Stimulated activated CD4-positive, alpha-beta T cell treated with anti-CD3 and anti-CD28 coated beads, TNF-alpha, amount 100 ng/mL, for 1 hour (primary cell): ENCODE measurements at places on chromosomes 1 and 21.

- DNase-seq: no peak
Measured at GRCh38 chr1:1020000-1020404, at the start of gene AGRN. Gene AGRN, plus strand, starts transcription at chr1:1020120. Its CDS starts 53 bp downstream, at chr1:1020173.

- no peak for DNase-seq
Measured at GRCh38 chr1:19033515-19033839, 77.0 kb upstream of the IFFO2 start.

GRCh38 chr1:91763252-91763651 lies 122.7 kb downstream of the TGFBR3 start:
- no peak for DNase-seq

GRCh38 chr1:188365874-188366273 lies 1537.1 kb downstream of the PLA2G4A start:
- DNase-seq: no peak

- DNase-seq: no peak
Measured at GRCh38 chr1:39236971-39237370, 32.5 kb downstream of the MACF1 start.

DNA sequence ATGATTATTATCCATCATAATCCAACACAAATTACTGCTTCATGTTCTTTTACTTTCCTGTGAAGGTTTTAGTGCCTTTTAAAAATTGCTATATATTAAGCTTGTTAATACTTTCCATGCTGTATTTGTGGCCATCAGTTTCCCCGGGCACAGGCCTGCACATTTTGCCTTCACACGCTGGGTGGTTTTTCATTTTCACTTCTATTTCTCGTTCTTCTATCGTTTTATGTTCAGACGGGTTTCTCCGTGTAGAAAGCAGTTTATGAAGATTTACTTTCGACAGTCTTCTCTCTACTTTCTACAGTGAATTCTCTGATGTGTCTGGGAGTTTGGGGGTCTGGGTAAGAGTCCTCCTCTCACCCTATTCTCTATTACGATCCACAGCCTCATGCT lies 9.5 kb downstream of the RUNX3 start:
- no peak for DNase-seq

DNA sequence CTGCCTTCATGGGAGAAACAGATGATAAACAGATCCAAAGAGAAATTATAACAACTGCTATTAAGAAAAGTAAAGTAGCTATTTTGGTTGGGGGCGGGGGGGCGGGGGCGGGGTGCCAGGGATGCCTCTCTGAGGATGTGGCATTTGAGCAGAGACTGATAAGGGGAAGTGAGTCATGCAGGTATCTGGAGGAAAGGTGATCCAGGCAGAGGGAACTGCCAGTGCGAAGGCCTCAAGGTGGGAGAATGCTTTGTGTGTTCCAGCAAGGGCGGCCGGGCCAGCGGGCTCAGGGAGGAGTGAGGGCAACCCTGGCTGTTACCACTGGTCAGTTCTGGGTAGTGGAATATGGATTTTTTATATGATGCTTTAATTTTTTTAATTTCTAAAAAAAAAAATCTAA lies 7.0 kb upstream of the TNFRSF1B start:
- no peak for DNase-seq

DNA sequence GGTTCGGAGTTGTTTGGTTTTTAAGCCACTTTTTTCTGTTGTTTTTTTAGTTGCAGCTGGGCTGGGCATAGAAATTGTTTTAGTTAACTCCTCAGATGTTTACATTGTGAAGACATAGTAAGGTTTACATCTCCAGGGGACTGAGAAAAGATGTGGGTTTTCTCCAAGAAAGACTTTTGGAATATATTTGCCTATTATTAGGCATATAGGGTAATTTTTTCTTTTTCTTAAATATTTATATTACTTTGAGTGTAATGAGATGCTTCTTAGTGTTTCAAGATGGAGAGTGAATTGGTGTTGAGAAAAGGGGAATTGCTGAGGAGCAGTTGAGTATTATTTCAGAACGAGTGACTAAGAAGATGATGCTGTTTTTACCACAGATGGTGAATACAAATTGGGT lies 26.6 kb upstream of the PIGK start:
- DNase-seq: no peak

DNA sequence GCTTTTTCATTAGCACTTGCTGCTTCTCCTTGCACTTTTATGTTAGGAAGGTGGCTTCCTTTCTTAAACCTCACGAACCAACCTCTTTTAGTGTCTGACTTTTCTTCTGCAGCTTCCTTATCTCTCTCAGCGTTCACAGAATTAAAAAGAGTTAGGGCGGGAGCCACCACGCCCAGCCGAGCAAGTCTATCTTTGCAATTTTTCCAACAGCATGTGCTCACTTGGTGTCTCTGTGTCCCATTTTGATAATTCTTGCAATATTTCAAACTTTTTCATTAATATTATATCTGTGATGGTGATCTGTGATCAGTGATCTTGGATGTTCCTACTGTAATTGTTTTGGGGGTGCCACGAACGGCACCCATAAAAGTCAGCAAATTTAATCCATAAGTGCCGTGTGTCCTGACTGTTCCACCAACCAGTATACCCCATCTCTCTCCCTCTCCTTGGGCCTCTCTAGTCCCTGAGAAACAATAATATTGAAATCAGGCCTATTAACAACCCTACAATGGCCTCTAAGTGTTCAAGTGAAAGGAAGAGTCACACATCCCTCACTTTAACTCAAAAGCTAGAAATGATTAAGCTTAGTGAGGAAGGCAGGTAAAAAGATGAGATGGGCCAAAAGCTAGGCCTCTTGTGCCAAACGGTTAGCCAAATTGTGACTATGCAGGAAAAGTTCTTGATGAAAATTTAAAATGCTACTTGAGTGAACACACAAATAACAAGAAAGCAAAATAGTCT lies 15.9 kb upstream of the ITPKB start:
- DNase-seq: no peak

DNA sequence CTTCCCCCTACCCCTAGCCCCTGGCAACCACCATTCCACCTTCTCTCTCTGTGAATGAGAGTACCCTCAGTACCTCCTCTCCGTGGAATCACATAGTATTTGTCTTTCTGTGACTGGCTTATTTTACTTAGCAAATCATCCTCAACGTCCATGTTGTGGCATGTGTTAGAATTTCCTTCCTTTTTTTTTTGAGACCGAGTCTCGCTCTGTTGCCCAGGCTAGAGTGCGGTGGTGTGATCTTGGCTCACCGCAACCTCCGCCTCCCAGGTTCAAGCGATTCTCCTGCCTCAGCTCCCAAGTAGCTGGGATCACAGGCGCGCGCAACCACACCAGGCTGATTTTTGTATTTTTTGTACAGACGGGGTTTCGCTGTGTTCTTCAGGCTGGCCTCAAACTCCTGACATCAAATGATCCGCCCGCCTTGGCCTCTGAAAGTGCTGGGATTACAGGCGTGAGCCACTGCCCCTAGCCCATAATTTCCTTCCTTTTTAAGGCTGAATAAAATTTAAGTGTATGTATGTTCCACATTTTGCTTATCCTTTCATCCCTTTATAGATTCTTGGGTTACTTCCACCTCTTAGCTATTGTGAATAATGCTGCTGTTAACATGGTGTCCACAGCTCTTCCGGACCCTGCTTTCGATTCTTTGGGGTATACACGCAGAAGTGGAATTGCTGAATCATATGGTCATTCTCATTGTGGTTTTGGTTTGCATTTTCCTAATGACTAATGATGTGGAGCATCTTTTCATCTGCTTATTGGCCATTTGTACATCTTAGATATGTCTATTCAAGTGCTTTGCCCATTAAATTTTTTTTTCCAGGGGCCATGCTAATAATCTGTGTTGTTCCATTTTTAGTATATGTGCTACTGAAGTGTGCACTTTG lies 32.3 kb downstream of the ERRFI1 start:
- no peak for DNase-seq

DNA sequence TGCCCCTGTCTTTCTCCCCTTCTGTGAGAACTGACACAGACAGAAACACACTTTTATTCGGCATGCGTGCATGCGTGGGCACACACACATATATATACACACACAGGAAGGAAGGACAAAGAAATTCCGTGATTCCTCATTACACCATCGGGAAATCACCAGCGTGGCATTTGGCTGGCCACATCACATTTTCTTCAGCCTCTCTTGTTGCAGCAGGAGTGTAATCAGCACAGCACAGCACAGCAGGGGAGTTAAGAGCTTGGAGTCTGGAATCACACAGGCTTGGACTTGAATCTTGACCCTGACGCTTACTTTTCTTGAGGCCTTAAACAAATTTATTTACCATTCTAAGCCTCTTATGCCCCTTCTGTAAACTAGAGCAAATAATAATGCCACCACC lies 45.3 kb upstream of the EPHA8 start:
- no peak for DNase-seq

GRCh38 chr1:10432910-10433700 lies 2.9 kb downstream of the CENPS start:
- DNase-seq: no peak

- no peak for DNase-seq
Measured at GRCh38 chr1:42815941-42816584, 859 bp upstream of the ERMAP start.

DNA sequence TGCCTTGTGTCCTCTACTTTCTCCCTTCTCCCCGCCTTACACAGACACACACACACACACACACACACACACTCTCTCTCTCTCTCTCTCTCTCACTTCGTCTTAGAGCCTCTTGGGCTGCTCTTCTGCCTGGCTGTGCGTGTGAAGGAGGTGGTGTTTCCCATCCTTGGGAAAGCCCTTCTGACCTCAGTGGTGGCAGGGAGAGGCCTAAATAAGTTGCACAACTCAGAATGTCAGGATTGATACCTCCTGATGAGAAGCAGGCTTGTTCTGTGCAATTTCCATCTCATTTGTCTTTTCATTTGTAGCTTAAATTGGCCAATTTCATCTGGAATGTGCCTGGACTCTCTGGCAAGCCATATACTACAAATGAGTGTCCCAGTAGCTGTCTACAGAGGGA lies 25.0 kb downstream of the LRRN2 start:
- no peak for DNase-seq

DNA sequence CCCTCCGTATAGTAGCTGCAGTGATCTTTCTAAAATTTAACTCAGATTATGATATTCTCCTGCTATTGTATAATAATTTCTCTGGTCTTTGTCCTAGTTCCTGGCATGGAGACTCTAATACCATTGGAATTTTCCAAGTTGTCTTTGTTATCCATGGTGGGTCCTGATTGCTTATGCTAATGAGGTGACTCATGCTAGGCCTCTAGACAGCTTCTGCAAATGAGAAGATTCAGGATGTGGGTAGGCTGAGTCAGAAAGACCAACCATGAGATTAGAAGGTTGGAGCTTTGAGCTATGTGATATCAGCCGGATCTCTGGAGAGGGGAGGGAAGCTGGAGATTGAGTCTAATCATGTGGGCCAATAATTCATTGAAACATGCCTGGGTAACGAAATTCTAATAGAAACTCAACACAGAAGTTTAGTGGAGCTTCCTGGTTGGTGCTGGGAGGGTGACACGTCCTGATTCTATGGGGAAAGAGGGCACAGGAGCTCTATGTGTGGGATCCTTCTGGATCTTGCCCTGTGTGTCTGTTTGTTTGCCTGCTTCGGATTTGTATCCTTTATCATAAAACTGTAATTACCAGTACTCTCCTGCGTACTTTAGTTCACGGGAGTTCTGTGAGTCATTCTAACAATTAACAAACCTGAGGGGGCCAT lies 73.2 kb upstream of the CNIH3 start:
- no peak for DNase-seq

DNA sequence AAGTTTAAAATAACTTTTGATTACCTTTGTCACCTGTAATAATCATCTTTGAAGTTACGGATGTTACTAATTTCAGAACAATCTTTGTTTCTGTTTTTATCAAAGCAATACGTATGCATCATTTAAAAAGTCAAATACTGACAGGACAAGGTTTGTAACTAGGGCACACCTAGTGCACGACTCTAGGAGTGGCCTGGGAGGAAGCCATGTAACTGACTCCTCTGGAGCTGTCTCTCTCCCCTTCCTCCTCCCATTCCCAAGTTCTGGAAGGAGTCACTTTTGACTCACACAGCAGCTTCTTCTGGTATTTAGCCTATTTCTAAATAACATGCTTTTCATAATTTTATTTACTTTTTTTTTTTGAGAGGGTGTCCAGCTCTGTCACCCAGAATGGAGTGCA lies 11.8 kb upstream of the RAP1GAP start:
- DNase-seq: no peak

GRCh38 chr1:53651356-53651755 lies 87.6 kb downstream of the GLIS1 start:
- DNase-seq: no peak

- DNase-seq: no peak
Measured at GRCh38 chr1:3978990-3979325, 78.9 kb upstream of the C1orf174 start.

DNA sequence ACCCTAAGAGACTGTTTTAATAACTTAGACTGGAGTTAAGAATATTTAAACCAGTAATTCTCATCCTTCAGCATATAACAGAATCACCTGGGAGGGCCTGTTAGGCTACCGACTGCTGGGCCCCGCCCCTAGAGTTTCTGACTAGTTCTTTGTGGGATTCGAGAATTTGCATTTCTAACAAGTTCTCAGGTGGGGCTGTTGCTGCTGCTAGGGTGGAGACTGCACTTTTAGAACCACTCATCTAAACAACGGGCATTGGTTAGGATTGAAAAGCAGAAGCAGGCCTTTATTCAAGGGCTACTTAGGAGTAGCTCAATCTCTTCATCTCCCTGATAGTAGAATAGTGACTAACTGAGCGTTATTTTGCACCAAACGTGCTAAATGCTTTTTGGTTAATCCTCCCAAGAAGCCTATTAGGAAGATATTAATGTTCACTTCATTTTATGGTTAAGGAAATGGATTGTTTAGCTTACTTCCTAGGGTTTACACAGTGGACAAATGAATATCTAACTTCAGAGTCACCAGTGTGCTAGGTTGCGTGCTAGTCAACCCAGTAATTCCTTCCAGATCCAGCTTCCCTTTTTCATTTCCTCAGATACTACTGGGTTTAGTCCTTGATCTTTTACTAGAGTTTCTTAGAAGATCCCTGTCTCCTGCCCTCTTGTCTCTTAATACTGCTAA lies 31.1 kb upstream of the UAP1 start:
- DNase-seq: no peak

GRCh38 chr1:174218983-174219382 lies 59.7 kb downstream of the RABGAP1L start:
- no peak for DNase-seq
